ENCODE measurements at places on chromosomes 7 and 10. TPM values are rescaled to one million over a fixed set of nuclear protein-coding genes. Genes with fewer than 3 reads are reported as not detected.

GRCh38 chr7:120033114-120033513 lies 239.9 kb upstream of the KCND2 start:
- DNase-seq = no peak

DNA sequence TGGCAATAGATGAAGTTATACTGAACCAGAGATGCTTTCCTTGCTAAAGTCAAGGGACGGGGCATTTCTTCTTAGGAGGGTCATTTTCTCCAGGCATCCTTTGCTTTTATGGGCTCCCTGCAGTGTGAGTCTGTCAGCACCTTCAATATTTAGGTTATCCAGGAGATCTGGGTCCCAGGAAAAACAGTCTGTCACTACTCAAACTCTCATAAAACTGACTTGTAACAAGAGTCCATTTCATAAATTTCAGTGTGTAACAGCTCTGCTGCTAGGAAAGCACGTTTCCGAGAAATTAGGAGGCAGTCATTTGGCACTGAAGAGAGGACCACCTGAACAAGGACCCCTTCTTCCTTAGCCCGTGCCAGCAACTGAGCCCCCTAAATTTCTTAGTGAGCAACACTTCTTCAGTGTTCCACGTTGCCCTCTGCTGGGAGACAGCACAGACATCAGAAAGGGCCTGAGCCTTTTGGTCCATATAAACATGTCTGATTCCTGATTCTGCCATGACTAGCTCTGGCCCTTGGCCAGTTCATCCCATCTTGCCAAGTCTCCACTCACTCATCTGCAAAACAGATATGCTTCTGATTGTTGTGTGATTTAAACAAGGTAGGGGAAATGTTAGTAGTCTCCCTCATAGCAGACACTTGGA lies 7.2 kb downstream of the GCC1 start:
- no peak for DNase-seq

DNA sequence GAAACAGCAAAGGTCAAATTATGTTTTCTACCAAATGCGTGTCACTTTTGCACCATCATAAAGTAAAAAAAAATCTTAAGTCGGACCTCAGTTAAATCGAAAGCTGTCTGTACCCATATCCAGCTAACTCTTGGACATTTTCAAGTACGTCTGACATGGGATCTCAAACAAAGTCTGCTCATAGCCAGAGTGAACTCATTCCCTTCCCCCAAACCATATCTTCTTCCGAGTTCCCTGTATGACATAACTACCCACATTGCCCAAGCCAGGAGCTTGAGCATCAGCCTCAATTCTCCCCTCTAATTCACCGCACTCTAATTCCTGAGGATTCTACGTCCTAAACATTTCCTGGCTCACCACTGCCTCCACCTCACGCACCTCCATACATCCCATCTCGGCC lies 44.8 kb upstream of the TARP start:
- no peak for DNase-seq

GRCh38 chr10:15844517-15844916 lies 15.8 kb downstream of the MINDY3 start:
- DNase-seq = no peak

DNA sequence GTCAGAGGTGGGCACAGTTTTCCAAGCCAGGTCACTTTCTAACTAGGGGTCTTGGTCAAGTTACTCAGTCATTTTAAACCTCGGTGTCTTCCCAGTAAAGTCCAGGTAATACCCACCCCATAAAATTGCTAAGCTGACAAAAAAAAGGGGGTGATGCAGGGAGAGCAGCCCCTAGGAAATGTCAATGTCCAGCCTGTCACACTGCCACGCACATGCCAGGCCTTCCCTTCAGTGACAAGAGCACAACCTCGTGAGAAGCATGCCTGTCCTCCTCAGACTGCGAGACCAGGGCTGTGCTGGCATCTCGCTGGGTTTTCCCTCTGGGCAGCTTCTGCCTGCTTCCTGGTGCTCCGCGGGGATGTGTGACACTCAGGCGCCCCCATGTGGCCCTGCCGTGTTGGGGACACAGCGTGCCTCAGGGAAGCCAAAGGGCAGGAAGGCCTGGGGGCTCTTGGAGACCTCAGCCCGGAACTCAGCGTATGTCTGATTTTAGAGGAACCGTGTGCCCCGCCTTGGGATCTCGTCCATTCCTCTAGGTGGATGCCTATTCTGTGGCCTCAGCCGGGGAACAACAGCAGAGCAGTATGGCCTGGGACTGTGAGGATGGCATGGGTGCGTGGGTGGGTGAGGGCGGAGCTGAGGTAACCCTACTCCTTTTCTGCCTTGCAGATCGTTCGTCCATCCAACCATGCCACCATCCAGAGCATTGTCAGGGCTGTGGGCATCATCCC lies 10.2 kb upstream of the GDF2 start:
- DNase-seq = no peak

DNA sequence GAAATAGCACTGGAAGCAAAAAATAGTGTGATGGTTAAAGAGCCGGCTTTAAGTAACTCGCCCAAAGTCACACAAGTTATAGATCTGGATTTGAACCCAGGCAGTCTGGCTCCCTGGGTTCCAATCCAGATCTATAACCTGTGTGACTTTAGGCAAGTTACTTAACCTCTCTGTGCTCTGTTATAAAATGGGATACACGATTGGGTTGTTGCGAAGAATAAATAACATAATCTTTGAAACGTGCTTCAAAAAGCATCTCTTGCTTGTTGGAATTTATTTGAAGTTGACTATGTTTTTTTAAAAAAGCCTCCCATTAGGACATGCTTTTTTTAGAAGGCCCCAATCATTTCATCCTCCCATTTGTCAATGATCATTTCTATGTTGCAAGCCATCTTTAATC lies 3.5 kb upstream of the LCOR start:
- no peak for DNase-seq

GRCh38 chr7:64494912-64495461 lies 67.9 kb downstream of the ZNF680 start:
- DNase-seq = no peak

DNA sequence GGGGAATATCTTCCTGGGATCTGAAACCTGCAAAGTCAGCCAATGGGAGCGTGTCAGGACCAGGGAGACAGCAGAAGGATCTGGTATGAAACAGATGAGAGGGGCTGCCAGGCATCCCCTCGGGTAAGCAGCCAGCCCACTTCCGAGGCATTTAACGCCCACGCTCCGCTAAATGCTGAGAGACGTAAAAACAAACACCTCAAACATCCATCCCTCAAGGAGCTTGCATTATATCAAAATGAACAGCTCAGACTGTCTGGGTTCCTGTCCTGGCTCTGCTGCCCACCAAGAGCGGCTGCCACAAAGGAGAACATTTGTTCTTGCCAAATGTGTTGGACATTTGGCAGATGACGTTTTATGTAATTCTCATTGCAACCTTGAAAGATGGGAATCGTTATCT lies 7.0 kb upstream of the SERPINE1 start:
- DNase-seq = no peak

GRCh38 chr7:94325122-94325475 lies 69.6 kb upstream of the COL1A2 start:
- no peak for DNase-seq

DNA sequence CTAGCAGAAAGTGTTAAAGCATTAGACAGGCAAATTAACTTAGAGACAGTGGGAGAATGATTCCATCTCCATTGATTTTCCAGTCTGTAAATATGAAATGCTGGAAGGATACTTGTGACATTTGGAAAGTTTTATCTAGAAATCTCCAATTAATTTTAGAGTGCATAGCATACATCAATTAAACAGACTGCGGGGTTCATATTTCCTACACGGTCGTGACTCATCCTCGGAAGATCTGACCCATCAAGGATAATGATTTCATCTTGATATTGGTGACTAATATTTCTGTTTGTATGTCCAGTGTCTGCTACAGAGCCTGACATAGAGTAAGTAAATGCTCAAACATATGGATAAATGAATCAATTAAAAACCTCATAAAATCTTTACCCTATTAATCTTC lies 474.9 kb downstream of the KCNMA1 start:
- DNase-seq = peak; percentile 69

DNA sequence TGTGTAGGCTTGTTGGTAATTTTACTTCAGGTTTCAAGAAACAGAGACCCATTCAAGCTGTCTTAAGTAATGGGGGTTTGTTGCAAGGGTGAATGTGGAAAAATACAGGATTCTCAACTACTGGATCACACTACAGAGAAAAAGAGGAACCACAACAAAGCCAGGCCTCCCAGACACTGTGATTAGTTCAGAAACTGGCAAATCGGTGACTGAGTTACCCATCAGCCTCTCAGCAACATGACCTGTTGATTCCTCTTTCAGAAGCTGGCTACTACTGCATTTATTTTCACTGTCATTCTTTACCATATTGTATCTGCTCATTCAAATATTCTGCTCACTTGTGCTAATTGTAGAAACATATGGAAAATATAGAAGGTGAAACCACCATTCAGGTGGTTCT lies 16.0 kb downstream of the CCDC71L start:
- no peak for DNase-seq

DNA sequence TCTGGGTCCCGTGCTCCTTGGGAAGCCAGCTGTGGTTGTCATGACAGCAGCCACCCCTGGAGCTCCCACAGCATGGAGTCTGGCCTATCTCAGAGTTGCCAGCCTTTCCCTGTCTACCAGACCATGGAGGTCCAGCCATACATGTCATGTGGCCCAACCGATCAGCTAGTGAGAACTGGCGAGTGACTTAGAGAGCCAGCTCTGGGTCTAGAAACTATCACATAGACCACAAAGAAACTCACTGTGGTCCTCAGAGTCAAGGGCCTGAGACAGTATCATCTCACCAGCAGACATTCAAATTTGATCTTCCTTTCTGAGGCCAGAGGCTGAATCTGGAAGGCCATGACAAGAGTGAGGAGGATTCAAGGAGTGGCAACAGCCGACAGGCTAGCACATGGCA lies 223.3 kb upstream of the GPR26 start:
- no peak for DNase-seq

- no peak for DNase-seq
These were observed 167.4 kb downstream of the PTPN20 start for GRCh38 chr10:47078393-47079203.

DNA sequence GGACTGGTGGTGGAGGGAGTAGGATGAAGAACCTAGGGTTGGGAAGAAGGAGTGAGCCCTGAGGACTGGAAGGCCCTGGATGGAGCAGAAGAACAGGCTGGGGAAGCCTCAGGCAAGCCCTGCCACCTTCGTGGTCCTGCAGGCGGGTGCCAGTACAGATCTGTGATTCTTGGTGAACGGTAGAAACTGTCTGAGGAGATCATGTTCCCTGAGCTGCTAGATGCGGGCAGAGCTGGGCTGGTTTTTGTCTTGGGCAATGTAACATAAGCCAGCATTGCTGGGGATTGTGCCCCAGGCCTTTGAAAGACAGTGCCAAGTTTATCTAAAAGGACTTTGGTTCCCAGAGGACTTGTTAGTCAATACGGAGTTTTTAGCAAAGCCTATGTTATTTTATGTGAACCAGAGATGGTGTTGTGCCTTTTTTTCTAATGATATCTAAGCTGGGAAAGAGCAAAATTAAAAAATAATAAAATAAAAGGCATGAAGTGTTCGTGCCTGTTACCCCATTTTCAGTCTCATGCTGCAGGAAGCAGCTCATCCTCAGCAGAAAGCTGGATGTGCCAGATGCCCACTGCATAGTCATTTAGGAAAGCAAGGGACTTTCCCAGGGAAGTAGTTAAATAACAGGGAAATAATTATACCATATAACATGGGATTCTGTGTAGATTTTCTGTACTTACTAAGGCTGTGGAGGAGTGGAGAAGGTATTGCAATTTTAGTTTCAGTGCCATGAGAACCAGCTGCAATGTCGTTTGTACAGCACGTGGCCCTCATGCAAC lies 24.4 kb upstream of the FIGNL1 start:
- DNase-seq = no peak

- DNase-seq = peak; percentile 77
These were observed 60.6 kb upstream of the TRIM8 start for GRCh38 chr10:102583435-102584417.

DNA sequence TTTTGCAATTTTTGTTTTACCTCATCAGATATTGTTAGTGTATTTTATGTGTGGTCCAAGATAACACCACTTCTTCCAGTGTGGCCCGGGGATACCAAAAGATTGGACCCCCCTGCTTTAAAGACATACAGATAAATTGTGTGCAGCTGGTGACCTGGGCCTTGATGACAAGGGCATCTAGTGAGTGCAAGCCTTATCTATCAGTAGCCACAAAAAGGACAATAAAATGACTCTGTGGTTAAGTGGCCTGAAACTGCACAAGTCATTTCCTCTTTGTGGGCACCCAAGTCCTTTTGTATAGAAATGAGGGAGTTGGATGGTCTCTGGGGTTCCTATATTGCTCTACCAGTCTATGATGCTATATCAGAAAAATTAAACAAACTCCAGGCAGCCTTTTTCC lies 98.1 kb downstream of the PARD3 start:
- no peak for DNase-seq

DNA sequence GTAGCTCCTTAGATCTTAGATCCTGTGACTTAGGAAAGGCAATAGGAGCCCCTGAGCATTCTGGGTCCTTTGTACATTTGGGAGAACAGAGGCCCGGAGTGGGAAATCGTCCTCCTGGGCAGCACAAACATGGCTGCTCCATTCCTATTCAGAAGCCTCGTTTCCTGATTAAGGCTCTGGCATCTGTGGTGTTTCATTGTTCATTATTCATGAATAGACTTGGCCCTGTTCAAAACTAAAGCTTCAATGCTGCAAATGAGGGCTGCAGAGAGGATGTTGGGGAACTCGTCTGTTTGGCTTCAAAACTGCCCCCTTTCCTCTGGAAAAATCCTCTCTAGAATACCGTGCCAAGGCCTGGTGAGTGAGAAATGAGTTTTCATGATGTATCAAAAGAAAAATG lies 3.4 kb upstream of the HTRA1 start:
- DNase-seq = no peak

GRCh38 chr10:131172433-131172832 lies 139.1 kb downstream of the TCERG1L start:
- no peak for DNase-seq

GRCh38 chr7:131365838-131366237 lies 38.2 kb downstream of the MKLN1 start:
- DNase-seq = no peak

GRCh38 chr10:33052263-33052875 lies 94.3 kb upstream of the ITGB1 start:
- DNase-seq = no peak

GRCh38 chr7:135617781-135618180 lies 44.5 kb upstream of the STMP1 start:
- no peak for DNase-seq

CALHM1 gene
- polyA plus RNA-seq = not detected

MLXIPL gene
- 0.05 TPM for polyA plus RNA-seq

SYT15 gene
- polyA plus RNA-seq = 0.07 TPM

PNLIP gene
- not detected for polyA plus RNA-seq

AKR1D1 gene
- not detected for polyA plus RNA-seq

SRRM3 gene
- polyA plus RNA-seq = 0.52 TPM

RBM20 gene
- 0.04 TPM for polyA plus RNA-seq

AGMO gene
- polyA plus RNA-seq = not detected
